WTC11 (cell line): ENCODE measurements at places on chromosomes 13 and 19. TPM values are rescaled to one million over a fixed set of nuclear protein-coding genes. Genes with fewer than 3 reads are reported as not detected.

DNA sequence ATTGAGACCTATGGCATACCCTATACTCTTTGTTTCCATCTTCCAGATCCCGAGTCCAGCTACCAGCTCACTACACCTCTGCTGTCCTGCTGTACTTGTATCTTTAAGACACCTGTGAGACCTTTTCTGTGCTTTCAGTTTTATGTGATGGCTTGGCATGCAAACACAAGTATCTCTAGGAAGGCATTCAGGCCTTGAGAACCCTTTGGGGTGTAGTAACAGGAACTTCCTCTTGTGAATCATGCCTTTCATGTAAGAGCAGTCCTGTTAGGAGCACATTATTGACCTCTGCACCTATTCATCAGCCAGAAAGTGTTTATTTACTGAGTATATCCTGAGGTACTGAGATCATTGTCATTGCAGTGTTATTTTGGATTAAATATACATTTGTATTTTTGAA is 87.0 kb upstream of the HTR2A start:
- no peak overlapping the region for H3K27ac ChIP-seq
- H3K4me3 ChIP-seq: no peak overlapping the region
- no peaks in the 10 kb centered on the region for H3K27me3 ChIP-seq
- no peaks in the 10 kb centered on the region for H3K36me3 ChIP-seq
- no peak for DNase-seq

DNA sequence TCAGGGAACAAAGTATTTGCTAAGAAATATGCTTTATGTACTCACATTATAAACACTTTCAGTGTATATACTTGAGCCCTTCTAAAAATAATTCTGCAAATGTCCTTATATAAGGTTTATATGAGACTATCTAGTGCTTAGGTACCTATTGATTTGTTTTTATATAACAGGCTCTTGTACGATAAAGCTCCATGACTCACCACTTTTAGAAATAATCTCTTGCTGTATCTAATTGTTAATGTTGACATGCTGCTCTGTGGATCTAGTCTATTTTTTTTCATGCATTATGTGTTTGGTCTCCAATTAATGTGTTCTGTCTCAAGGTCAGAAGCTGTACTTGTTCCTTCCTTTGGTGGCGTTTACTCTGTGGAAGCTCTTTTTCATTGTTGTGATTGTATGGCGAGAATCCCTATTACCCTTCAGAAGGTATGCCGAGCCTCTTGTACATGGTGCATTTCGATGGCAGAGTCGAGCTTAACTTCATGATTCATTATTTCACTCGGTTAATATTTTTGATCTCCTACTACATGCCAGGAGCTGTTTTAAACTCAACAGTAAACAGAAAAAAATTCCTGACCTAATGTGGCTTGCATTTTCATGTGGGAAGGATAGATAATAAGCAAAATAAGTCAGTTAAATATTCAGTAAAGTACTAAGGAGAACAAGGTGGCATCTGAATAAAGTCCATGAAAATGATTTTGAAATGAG is 361.6 kb downstream of the COG6 start:
- no peak for DNase-seq
- no peak overlapping the region for H3K4me3 ChIP-seq
- peaks cover 7% of the 10 kb centered on the region for H3K4me1 ChIP-seq
- no peaks in the 10 kb centered on the region for H3K36me3 ChIP-seq

GRCh38 chr13:62627226-62627625 is 1211.6 kb upstream of the PCDH20 start:
- no peaks in the 10 kb centered on the region for H3K36me3 ChIP-seq
- no peaks in the 10 kb centered on the region for H3K27me3 ChIP-seq
- H3K4me1 ChIP-seq: peaks cover 8% of the 10 kb centered on the region
- DNase-seq: no peak
- H3K27ac ChIP-seq: no peak overlapping the region
- H3K4me3 ChIP-seq: no peak overlapping the region

SLAIN1 gene
- 29.7 to 33.1 TPM (median 32.0 TPM) in 3 replicates for total RNA-seq

GRCh38 chr13:44989941-44990340 is 603 bp downstream of the GPALPP1 start:
- no peaks in the 10 kb centered on the region for H3K27me3 ChIP-seq
- H3K27ac ChIP-seq: peak overlapping the region; percentile 85
- H3K4me1 ChIP-seq: peaks cover 17% of the 10 kb centered on the region
